ENCODE measurements at places on chromosomes 16 and 17.

DNA sequence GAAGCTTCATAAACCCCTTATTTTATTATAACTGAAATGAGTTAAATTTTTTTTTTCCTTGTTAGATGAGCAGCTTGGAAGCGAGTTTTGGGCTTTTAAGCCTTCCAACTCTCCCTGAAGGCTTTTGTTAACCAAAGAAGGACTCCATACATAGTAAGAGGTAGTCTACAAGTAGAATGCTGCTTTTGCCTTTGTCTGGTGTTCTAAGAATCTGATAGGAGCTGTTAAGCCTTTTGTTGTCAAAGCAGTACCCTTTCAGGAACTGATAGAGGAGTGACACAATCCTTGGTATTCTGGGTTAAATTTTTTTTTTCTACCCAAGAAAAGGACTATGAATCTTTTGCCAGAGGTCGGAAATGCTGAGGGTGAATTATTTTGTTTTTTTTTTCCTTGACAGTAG lies 26.1 kb downstream of the MAP2K4 start:
- no peak for DNase-seq

GRCh38 chr17:58079300-58080033 lies 3.8 kb upstream of the DYNLL2 start:
- no peak for DNase-seq

GRCh38 chr17:5793157-5793556 lies 208.8 kb upstream of the NLRP1 start:
- no peak for DNase-seq

GRCh38 chr16:28151180-28151579 lies 60.6 kb downstream of the XPO6 start:
- DNase-seq = no peak

DNA sequence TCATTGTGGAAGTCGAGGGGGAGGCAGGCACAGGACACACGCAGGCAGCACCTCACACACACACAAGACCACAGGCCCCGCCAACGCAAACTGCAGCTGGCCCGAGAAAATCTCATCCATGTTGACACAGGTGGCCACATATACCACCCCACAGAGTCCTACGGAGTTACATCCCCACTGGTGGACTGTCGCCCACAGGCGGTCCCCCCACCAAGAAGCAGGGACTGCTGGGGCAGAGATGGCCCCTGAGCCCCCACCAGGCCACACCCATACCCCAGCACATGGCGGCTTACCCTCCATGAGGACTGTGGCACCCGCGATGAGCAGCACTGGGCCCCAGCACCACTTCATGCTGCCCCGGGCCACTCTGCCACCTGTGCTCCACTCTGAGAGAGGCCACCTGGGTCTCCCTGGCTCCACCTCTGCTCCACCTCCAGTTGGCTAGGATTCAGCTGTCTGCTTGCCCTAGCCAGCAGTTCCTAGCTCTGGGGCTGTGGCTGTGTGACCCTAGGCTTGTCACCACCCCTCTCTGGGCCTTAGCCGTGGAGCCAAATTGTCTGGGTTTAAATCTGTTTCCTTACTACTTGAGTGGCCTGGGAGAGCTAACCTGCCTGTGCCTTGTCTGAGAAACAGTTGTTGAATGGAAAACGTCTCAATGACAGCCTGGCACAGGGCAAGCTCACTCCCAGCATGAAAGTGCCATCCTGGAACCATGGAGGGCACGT lies at the start of gene PRSS53:
Gene PRSS53 (minus strand): TSS at position 485 of the 725 bp plus-strand sequence. CDS start 134 bp downstream, at position 351.
- DNase-seq = no peak

DNA sequence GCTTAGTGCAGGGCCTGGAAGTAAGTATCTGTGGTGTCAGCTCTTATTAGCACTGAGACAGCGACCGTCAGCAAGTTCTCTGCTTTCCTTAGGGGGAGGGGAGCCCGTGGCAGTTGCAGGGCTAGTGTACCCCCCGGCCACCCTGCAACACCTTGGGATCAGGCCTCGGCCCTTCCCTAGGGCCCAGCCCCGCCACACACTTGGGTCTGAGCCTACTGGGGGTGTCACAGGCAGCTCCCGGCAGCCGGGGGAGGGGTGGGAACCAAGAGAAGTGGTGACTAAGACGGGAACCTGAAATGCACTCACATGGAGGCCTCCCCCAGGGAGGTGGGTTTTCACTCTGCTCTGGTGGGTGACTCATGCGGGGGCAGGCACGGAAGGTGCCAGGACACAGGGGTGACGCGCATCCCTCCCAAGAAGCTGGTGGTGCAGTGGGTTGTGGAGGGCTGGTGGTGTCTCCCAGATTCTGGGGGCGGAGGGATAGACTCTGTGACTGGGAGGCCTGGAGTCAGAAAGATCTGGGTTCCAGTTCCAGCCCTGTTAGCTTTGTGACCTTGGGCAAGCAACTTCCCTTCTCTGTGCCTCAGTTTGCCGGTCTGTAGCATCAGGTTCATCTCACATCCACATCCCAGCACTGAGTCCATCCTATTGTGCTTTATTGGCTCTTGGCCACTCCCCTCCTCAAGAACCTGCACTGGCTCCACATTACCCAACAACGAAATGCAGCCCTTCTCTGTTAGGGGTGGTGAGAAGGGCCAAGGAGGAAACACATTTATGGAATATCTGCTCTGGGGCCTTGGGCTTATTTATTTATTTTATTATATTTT lies 44.5 kb downstream of the LAT start:
- peak; percentile 94 for DNase-seq

DNA sequence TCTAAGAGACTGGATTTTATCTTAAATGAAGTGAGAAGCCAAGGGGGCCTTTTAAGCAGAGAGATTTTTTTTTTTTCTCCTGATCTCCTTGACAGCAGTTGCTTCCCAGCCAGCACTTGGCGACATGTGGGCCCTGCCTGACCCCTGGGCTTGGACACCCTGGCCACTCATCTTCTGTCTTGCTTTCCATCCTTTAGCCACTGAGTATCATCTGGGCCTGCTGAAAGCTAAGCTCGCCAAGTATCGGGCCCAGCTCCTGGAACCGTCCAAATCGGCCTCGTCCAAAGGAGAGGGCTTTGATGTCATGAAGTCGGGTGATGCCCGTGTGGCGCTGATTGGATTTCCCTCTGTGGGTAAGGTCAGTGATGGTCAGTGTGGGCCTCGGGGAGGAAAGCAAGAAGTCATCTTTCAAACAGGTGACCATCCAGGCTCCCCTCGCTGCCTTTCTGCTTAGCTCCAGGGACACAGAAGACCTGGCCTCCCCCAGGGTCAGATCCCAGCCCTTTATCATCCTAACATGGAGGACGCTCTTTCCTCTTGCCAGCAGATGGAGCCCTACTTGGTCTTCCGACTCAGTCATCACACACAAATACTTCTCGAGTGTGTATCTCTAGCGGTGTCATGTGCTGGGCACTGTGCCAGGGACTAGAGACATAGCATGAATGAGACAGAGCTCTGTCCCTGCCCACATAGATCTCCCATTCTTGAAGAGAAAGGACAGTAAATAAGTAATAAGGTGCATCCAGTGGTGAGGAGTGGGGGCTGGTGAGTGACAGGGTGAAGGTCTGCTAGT lies 6.1 kb downstream of the DRG2 start:
- peak; percentile 78 for DNase-seq

DNA sequence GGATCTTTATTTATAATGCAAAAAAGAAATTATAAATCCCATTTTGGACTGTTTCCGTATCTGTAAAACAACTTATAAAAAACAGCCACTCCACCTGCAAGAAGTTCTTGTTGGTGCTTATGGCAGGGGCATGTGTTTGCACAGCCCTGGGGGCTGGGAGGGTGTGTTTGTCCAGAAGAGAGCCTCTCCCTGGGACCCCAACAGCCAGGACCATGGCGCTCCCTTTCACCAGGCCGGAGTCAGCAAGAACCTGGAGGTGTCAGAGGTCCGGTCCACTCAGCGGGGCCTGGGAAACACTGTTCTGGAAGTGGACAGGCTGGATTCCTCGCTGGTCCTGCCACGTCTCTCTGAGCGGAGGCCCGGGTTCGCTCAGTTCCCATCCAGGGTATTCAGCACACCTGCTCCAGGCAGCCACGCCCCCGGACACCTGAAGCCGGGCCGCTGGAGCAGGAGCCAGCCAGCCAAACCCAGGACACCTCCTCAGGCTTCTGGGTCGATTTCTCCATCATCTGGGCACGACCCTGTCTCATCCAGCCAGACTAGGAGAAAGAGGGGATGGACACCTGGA lies 18.9 kb upstream of the GINS2 start:
- no peak for DNase-seq

DNA sequence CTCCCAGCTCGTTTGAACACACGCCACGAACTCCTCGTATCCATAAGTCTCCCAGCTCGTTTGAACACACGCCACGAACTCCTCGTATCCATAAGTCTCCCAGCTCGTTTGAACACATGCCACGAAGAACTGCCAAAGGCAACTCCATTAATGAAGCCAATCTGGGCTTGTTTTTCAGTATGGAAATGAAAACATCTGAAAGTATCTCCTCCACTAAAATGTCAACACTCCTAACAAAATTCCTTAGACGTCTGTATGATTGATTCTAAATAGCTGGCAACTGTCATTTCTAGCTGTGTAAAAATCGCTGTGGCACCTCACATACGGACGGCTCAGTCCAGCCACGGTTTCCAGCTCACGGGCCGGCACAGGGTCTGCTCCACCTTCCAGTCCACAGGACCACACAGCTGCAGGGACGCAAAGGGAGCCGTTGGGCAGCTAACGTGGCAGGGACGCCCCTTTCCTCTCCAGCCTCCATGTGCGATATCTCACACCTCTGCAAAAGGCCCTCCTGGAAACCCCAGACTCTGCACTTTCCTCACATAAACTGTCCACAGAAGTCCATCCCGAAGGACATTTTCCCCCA lies 67.1 kb upstream of the METRNL start:
- peak; percentile 76 for DNase-seq

- peak; percentile 49 for DNase-seq
Measured at GRCh38 chr16:83899272-83899897, 470 bp downstream of the MLYCD start.

- DNase-seq = no peak
Measured at GRCh38 chr17:31935512-31935911, 1.3 kb upstream of the SUZ12 start.

GRCh38 chr17:8921147-8921546 lies 44.4 kb downstream of the PIK3R5 start:
- DNase-seq = no peak

DNA sequence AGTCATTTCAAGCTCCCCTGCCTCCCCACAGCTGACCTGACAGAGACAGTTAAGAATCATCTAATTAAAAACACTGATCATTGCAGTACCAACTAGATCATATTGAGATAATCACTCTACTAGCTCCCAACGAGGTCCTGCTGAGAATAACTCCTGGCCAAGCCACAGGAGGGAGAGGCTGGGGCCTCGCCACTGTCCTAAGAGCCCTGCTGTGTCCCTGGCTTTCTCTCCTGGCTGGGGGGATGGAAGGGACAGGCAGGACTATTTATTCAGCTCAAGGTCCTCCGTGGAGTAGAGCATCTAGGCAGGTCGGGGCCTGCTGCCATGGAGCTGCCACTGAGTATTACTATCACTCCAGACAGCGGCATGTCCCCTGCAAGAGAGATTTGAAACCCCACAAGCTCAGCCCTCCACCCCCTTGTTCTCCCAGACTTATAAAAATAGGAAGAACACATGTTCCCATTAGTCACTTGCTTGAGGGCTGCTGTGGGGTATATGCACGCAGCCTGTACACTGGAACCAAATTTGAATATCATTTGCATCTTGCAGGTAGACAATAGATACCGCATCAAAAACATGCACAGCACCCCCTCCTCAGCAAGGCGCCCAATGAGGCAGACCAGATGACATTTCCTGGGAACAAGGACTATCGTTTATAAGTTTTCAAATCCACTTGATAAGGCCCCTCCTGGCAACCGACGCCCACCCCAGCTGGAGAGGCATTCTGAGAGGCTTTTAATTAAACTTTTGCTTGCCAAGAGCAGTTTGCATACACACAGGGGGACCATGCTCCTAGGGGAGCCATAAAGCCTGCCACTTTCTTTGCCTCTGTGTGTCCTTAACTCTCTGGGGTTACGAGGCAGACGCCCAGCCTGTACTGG lies 385.2 kb upstream of the ZFHX3 start:
- DNase-seq = no peak

- no peak for DNase-seq
Measured at GRCh38 chr16:14405611-14406537, 224.2 kb downstream of the PARN start.

- DNase-seq = no peak
Measured at GRCh38 chr16:80619824-80620223, 79.0 kb downstream of the DYNLRB2 start.

GRCh38 chr17:52420555-52421078 lies 262.1 kb upstream of the CA10 start:
- no peak for DNase-seq

- no peak for DNase-seq
Measured at GRCh38 chr16:84331998-84332780, 36.1 kb upstream of the ATP2C2 start.

GRCh38 chr16:12803203-12804093 lies at the start of gene CPPED1:
Gene CPPED1 (minus strand): TSS chr16:12803887. CDS start chr16:12803776, 111 bp downstream.
- peak; percentile 94 for DNase-seq

DNA sequence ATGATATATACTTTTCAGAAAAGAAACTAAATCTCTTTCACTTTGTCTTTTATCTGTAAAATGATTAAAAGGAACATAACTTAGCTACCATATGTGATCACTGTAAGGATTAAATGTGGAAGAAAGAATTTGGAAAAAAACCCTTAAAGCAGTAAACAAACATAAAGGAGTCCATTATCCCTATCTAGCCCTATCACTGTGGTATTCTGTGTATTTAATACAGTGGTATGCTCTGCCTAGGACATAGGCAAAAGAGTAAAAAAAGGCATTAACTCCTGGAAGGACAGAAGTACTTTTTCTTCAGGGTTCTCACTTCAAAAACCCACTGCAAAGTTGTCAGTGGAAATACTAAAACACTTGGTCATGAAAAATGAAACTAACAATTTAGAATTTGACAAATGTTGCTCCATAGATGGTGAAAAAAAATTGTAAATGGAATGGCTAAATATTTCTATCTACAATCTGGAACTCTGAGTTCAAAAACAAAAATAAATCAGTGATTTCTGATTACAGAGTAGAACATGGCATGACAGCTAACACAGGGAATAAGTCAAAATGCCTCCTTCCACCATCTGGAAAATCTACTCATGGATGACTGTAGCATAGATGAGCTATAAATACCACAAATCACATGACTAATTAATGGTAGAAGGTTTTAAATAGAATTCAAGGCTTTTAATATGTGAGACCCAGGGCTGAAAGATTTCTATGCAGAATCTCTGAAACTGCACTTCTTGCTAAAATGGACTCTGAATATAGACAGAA lies 140.1 kb downstream of the ITFG1 start:
- DNase-seq = peak; percentile 4

DNA sequence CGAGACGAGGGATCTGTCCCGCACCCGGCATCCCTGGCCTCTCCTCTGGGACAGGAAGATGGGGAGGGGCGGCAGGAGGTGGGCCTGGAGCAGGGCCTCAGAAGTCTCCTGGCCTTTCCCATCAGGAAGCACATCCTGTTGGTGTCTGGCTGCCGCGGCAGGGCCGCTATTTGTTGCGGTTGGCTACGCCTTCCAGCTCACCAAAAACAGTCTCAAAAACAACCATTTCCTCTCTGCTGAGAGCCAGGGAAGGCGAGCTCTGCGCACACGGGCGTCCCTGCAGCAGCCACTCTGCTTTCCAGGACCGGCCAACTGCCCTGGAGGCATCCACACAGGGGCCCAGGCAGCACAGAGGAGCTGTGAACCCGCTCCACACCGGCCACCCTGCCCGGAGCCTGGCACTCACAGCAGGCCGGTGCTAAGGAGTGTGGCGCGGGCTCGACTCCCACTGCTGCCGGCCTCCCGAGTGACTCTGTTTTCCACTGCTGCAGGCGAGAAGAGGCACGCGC lies at the start of gene TMEM204:
Gene TMEM204 (plus strand): TSS at position 224 of the 509 bp plus-strand sequence. CDS start 610 bp downstream, outside the sequence.
- peak; percentile 80 for DNase-seq
